ENCODE measurements at places on chromosomes 6 and 20.

- DNase-seq: no peak
These were observed 176.6 kb upstream of the TAB2 start for GRCh38 chr6:149140910-149141290.

DNA sequence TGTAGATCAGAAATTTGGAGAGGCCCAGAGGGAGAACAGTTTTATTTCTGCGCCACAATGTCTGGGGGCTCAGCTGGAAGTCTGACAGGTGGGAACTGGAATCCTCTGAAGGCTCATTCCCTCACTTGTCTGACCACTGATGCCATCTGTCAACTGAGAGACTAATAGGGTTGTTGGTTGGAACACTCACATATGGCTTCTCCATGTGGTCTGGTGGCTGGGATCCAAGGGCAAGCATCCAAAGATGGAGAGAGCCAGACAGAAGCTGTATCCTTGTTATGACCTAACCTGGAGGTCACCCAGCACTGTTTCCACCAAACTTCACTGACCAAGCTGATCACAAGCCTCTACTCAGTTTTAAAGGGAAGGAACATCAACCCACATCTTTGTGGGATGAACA is 117.9 kb upstream of the AKAP12 start:
- no peak for DNase-seq

DNA sequence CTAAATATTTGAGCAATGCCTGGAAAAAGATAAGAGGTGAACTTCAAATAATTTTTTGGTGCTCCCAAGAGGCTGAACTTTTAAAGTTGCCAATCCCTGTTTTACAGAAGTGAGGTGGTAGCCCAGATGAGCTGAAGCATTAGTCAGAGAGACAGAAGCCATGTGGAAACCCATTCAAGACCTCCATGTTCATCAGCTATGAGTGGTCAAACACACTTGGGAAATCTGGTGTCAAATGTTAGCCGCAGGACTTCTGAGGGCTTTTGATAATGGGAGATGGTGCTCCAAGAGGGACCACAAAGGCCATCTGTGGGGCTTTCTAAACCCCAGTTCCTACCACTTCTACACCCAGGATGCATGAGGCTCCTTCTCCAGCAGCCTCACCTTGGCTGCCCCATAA is 77.5 kb upstream of the MRPS10 start:
- DNase-seq: no peak

DNA sequence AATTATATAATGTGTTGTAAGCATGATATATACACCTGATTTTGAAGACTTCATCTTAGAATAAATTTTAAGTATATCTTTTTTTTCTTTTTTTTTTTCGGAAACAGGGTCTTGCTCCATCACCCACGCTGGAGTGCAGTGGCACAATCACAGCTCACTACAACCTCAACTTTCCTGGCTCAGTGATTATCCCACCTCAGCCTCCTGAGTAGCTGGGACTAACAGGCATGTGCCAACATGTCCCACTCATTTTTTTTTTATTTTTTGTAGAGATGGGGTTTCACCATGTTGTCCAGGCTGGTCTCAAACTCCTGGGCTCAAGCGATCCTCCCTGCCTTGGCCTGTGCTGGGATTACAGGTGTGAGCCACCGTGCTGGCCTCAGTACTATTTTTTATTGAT is 17.1 kb downstream of the VPS52 start:
- DNase-seq: no peak

GRCh38 chr20:59805786-59806577 is 127.5 kb downstream of the SYCP2 start:
- no peak for DNase-seq

DNA sequence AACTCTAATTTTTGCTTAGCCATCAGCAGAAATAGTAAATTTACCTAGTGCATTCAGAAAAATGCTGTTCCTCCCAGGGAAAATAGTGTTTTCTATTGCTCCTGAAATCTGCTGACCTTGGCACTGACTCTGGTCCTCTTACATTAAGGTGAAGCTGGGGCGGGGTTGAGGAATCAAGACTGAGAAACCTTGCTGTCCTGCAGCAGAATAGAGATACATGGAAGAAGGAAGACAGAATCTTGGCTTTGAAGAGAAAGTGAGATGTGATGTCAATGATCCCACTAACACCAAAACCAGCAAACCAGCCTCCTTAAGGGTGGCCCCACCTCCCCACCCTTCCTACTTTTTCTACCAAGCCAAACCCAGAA is 840 bp upstream of the LY86 start:
- no peak for DNase-seq

DNA sequence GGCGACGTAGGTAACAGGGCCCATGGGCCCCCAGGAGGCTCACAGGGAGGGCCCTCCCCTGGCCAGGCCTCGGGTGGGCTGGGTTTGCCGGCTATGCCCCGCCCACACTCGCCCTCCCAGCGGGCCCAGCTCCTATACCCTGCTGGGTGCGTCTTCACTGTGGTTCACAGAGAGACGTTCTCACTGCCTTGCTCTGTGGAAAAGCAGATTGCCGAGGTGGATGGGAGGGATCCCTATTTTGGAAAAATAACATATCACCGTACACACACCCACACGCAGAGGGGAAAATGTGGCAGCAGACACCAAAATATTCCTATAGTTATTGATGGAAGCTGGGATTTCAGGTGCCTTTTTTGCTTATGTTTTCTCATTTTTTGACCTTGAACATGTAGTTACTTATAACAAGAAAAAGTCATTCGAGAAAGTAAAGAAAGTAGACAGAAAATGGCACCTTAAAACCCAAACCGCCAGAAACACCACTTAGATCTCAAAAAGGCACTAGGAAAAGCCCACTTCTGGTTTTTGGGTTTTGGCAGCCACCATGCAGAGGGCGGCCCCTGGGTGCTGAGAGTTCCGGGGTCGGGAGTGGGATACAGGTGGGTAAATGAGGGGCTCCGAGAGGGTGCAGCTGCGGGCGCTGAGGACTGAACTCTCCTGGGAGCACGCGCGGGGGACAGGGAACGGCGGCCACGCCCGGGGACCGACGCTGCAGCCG is 49.4 kb downstream of the TMEM242 start:
- DNase-seq: no peak

DNA sequence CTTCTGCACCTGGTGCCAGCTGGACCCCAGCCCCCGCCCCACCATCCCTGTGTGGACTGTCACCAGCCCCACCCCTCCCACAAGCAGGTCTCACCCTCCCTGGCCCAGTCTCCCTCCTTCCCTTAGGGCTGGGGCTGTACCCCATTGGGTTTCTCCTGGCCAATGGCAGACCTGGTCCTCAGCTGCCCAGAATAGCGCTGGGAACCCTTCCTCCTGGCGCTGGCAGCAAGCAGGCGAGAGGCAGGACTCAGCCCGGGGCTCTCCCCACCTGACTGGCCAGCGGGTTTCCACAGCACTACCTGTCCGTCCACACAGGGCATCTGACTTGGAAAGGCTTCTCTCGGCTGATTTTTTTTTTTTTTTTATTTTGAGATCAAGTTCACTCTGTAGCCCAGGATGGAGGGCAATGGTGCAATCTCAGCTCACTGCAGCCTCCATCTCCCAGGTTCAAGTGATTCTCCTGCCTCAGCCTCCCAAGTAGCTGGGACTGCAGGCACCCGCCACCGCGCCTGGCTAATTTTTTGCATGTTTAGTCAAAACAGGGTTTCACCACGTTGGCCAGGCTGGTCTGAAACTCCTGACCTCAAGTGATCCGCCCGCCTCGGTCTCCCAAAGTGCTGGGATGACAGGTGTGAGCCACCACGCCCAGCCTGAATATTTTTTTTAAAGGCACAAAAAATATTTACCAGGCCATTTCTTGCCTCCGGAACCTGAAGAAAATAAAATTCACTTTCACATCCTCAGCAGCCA is 21.6 kb upstream of the CHRNA4 start:
- no peak for DNase-seq

DNA sequence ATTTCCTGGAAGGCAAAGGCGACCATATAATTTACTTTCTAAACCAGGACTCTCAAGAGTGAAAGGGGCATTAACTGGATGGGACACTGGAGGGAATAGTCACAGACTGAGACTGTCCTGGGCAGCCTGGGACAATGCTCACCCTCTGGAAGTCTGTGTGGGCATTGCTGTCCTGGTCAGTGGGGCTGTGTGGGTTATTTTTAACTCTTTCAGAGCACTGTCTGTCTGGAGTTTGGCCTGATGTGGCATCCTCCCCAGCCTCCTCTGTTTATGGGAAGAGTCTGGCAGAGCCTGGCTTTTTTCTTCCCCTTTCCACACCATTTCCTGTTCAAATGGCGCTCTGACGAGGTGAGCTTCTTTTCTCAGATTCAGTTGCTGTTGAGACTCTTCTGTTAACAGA is 11.7 kb downstream of the DAAM2 start:
- no peak for DNase-seq

GRCh38 chr6:74249658-74250057 is 553.7 kb downstream of the CD109 start:
- DNase-seq: peak; percentile 13

- DNase-seq: no peak
These were observed 450.7 kb downstream of the COL12A1 start for GRCh38 chr6:74755196-74755595.

Data from fibroblast of skin of left biceps (primary cell).